ENCODE measurements at places on chromosomes 2 and 18.

DNA sequence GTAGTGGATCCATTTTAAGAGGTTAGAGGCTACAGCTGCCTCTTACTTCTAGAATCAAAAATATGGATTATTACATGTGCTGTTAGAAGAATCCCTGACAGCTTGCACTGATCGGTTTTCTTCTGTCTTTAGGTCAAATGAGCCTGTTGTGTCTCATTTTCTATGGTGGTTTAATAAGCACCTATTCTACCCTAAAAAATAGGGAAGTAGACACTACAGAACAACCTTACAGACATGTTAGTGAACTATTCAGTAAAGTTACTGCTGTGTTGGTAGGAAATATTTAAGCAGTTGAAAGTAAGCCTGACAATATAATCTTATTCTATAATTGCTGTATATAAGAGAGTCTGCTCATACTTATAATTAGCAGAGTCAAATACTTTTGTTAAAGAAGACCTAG is 168.5 kb upstream of the NOSTRIN start:
- no peak for DNase-seq

GRCh38 chr2:201171259-201171814 is 11.6 kb upstream of the CASP10 start:
- DNase-seq = no peak

GRCh38 chr2:204023088-204023487 is 86.5 kb downstream of the ICOS start:
- DNase-seq = no peak

GRCh38 chr2:71876542-71877451 is 270.9 kb downstream of the CYP26B1 start:
- no peak for DNase-seq

- DNase-seq = no peak
These were observed 12.5 kb downstream of the GAREM2 start for GRCh38 chr2:26185304-26185928.

GRCh38 chr2:162085090-162085891 is 11.3 kb upstream of the DPP4 start:
- DNase-seq = no peak

DNA sequence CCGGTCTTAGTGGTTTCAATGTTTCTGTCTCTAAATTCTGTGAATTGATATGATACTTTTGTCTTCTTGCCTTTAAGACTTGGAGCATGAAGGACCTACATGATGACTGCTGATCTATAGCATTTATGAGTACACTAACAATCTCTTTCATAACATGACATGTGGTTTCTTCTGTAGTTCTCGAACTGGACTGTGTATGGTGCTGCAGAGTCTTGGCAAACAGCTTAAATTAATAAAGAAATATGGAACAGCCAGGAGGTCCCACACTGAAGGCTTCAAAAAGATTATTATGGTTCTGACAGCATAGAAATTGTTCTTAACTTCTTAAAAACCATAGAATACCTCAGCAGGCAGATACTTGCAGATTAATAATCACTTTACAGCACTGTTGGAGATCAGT is 145.0 kb downstream of the DCC start:
- DNase-seq = no peak

- DNase-seq = no peak
These were observed 252.4 kb upstream of the SLC39A10 start for GRCh38 chr2:195404651-195405050.
